Ovary (tissue), 10 donors: ENCODE measurements at places on chromosomes 5 and 9.

- H3K36me3 ChIP-seq = no peaks in the 10 kb centered on the region
- H3K4me1 ChIP-seq = no peaks in the 10 kb centered on the region
- no peaks in the 10 kb centered on the region for H3K27me3 ChIP-seq
- no peak for DNase-seq
These were observed 195.0 kb upstream of the GHR start for GRCh38 chr5:42228279-42228678.

- H3K36me3 ChIP-seq = no peaks in the 10 kb centered on the region
- H3K27ac ChIP-seq = no peak overlapping the region
- DNase-seq = no peak
- peaks cover 5% of the 10 kb centered on the region for H3K4me1 ChIP-seq
- H3K4me3 ChIP-seq = no peak overlapping the region
- no peaks in the 10 kb centered on the region for H3K27me3 ChIP-seq
These were observed 86.0 kb upstream of the EQTN start for GRCh38 chr9:27382975-27383374.

GRCh38 chr9:124075761-124076160, 64.2 kb downstream of the LHX2 start:
- DNase-seq = no peak
- no peak overlapping the region for H3K4me3 ChIP-seq
- no peak overlapping the region for H3K27ac ChIP-seq
- H3K36me3 ChIP-seq = no peaks in the 10 kb centered on the region
- no peaks in the 10 kb centered on the region for H3K4me1 ChIP-seq

GRCh38 chr9:4762886-4763541, 22.0 kb upstream of the AK3 start:
- H3K4me3 ChIP-seq = no peak overlapping the region
- no peaks in the 10 kb centered on the region for H3K36me3 ChIP-seq
- no peaks in the 10 kb centered on the region for H3K4me1 ChIP-seq
- H3K27ac ChIP-seq = no peak overlapping the region
- H3K27me3 ChIP-seq = no peaks in the 10 kb centered on the region
